Cortex of kidney (tissue), 1 donor: ENCODE measurements at places on chromosomes 12 and 14.

GRCh38 chr12:24913130-24913529 is 35.8 kb downstream of the BCAT1 start:
- DNase-seq, result no peak

DNA sequence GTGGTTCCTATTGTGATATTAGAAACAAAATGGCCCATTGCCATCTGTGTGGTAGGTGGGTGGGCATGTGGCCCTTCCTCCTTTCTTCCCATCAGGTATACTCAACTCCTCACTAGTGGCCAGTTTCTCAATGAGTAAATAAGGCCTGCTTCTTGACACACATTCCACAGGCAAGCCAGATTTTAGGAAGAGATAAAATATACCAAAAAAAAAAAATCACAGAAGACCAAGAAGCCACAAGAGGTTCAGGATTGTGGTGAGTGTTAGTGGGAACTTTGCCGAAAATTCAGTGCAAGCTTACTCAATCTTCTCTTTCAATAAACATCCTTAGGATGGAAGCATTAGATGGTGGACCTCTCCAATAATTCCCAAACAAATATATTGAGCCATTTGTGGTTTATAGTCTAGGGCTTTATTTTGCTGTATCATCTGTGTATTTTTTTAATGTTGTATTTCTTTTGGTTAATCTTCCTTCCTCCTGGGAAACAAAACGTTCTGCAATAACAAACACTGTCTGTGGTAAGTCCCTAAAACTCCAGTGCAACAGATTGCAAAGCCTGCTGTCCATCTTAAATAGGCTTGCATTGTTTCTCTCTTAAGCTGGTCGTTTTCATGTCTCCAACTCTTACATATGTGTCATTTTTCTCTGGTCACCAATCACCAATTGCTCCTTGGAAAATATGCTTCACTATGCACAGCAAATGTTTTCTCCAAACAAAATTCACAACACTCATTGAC is 289.9 kb upstream of the KITLG start:
- no peak for DNase-seq

GRCh38 chr12:56216461-56216860 is 5.3 kb downstream of the RNF41 start:
- no peak for DNase-seq

GRCh38 chr12:127629066-127629820 is 637.7 kb upstream of the TMEM132C start:
- DNase-seq, result no peak

DNA sequence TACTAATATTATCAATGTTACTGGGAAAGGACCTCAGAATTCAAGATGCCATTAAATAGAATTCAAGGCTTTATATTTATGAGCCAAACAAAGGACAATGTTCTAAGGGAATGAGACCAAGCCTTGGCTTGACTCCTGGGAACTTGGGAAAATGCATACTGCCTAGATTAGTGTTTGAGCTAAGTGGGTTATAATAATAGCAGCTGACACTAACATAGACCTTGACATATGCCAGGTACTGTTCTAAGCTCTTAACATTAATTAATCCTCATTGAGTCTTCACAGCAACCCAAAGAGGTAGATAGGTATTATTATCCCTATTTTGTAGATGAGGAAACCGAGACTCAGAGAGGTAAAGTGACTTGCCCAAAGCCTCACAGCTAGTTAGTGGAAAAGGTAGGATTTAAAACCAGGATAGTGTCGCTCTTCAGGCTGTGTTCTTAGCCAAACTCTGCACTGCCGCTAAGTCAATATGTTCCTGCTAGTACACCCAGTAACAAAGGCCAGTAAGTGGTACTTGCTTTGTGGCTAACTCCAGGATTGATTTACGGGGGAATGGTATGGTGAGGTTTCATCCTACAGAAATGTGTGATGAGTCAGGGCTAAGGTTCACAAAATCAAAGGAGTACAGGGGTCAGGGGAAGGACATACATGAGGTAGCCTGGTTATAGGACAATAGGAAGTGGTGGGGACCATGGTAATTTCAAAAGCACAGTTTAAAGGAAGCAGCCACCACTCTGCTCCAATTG is 35.8 kb upstream of the PRKAB1 start:
- no peak for DNase-seq

DNA sequence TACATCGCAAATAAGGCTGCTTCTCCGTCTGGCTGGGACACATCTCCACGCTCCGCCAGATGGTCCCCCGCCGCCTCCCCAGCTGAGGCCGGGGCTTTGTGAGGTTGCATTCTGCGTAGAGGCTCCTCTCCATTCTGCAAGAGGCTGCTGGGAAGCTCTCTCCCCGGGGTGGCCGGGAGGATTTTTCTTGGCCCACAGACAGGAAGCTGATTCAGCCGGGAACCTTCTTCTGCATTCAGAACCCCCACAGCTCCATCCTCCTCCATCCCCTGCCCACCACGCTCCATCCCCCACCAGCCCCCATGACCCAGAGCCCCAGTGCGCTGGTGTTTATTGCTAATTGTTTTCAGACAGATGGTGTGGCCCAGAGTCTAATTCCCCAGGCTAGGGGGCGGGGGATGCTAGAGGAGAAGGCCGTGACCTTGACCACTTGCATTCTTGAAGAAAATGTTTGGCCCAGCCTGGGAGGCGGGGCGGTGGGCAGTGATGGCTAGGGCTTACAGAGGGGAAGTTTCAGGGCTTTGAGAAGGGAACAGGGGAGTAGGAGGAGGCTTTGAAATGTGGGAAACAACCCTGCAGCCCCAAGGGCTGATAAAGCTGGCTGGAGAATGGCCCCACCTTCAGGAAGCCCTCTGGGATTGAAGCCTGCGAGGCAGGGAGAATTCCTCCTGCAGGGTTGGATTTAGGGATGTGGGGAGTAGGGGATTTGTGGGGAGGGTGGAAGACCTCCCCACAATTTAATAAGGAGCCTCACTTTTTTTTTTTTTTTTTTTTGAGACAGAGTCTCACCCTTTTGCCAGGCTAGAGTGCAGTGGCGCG is 88.5 kb upstream of the NCOR2 start:
- no peak for DNase-seq
